Activated CD4-positive, alpha-beta T cell treated with anti-CD3 and anti-CD28 coated beads for 1 hour (primary cell): ENCODE measurements at places on chromosomes 1 and 21.
A peak's percentile ranks its signal among the peaks of the same experiment; 100 is the strongest.

DNA sequence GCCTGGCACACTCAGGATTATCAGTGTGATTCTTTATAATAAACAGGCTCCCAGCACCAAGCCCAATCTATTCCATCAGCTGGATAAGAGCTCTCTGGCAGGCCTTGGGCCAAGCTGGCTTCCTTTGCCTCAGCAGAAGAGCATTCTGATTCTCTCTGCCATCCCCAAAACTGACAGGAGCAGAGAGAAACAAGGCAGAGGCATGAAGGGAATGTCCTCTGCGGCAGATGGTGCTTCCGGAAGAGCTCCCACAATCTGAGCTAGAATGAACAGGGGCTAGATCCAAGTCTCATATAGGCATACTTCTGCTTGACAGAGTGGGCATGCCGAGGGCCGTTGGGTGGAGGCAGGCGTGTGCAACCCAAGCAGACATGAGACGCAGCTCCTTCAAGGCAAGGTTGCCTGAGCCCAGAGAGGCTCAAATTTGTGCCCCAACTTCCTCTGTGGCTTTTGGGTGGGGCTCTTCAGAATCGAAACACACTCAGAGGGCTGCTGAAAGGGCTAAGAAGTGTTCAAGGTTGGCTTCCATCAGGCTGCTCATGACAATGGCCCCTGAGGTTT is 4.0 kb downstream of the CAPN2 start:
- peak; percentile 39 for DNase-seq

- no peak for DNase-seq
Measured at GRCh38 chr1:2967881-2968280, 53.4 kb upstream of the ACTRT2 start.

- no peak for DNase-seq
Measured at GRCh38 chr1:180893614-180894013, 19.1 kb upstream of the KIAA1614 start.

- DNase-seq = no peak
Measured at GRCh38 chr1:94962409-94963265, 35.7 kb upstream of the CNN3 start.

GRCh38 chr1:235468970-235469369 is 35.3 kb downstream of the B3GALNT2 start:
- no peak for DNase-seq

DNA sequence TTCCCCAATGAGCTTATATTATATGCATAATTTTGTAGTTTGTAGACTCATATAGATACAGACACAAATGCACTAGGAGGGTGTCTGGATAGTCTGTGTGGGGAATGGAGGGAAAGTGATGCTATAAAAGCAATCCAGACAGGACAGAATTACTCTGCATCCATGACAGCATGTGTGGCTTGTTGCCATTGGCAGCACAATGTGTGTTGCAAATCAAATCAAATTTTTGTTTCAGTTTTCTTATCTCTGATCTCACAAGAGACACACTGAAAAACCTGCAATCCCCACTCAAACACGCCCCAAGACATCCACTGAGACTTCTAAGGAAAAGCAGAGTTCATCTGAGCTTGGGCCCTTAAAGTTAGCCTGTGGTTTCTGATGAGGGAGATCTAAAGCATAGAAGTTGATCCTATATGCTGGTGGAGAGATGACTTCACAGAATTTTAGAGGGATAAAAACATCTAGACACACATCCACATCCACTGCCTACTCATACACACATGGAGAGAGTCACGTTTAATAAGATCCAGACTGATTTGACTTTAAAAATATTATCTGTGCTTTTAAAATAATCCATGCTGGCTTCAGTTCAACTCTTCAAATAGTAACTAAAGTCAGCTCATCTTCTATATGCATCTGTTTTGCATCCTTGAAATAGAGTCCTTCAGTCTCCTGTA is 313.0 kb upstream of the PLXNA2 start:
- no peak for DNase-seq

GRCh38 chr1:21320410-21321108 is 30.3 kb upstream of the ECE1 start:
- no peak for DNase-seq
